NCI-H2171 (cell line): ENCODE measurements at places on chromosomes 5 and 9.
A peak's percentile ranks its signal among the peaks of the same experiment; 100 is the strongest.

DNA sequence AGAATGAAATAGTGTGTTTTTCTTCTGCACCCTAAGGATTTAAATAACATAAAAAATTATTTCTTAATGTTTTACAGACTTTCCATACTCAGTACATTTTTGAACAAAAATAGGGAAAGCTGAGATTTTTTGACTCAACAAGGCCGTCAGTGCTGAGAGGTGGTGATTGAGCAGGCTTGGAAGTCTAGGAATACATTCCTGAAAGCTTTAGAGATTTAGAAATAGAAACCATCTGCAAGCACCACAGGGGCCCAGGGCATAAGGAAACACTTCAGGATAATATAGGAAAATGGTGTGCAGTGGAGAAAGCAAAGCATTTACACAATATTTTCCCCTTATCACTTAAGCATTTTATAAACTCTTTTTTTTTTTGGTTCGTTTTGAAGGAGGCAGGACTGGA lies 5.2 kb downstream of the BASP1 start:
- peak; percentile 11 for DNase-seq

- DNase-seq, result no peak
These were observed 52.3 kb downstream of the PSD2 start for GRCh38 chr5:139847790-139848507.

- no peak for DNase-seq
These were observed 28.0 kb upstream of the IFNK start for GRCh38 chr9:27496135-27496504.

GRCh38 chr5:102832445-102832844 lies 77.3 kb downstream of the PAM start:
- no peak for DNase-seq

- DNase-seq, result no peak
These were observed 199.6 kb upstream of the DAB2 start for GRCh38 chr5:39624268-39624886.

- no peak for DNase-seq
These were observed 278.7 kb upstream of the ISL1 start for GRCh38 chr5:51104556-51104955.

DNA sequence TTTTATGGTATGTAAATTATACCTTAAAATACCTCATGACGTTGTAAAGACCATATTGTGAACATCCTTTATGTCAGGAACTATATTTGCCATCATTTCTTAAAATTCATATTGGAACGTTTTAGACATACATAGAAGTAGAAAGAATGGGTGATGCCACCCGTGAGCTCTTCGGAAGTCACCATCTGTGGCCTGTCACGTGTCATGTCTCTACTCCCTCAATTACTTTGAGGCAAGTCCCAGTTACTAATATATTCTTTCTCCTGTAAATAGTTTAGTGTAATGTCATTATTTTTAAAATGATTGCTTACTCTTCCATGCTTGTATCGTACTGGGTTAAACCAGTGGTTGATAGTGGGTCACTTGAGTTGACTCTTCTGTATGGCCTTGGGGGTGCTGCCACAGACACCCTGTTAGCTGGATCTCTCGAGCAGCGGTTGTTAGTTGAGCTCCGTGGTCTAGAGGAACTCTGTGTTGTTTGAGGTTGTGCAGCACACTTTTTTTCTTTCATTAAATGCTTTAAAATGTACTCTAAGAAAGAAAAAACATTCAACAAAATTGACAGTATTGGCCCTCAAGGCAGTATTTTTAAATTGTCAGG lies 66.2 kb downstream of the TRIO start:
- no peak for DNase-seq

GRCh38 chr5:9512457-9512856 lies 33.4 kb downstream of the SEMA5A start:
- DNase-seq, result no peak

GRCh38 chr5:149636861-149637246 lies 55.6 kb downstream of the ARHGEF37 start:
- DNase-seq, result no peak

DNA sequence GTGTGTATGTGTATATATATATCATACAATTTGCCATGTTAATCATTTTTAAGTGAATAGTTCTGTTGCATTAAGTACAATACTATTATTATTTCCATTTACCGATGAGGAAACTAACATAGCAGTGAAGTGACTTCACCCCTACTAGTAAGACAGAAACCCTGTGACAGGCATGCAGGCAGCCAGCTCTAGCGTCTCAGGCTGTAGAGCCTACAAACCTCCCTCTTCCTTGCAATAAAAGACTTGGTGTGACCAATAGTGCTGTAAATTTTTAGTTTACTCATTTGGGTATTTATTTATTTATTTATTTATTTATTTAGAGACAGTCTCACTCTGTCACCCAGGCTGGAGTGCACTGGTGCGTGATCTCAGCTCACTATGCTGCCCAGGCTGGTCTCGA lies 24.7 kb downstream of the FNBP1 start:
- DNase-seq, result no peak

- DNase-seq, result no peak
These were observed 185.0 kb downstream of the GAPVD1 start for GRCh38 chr9:125446561-125447094.

DNA sequence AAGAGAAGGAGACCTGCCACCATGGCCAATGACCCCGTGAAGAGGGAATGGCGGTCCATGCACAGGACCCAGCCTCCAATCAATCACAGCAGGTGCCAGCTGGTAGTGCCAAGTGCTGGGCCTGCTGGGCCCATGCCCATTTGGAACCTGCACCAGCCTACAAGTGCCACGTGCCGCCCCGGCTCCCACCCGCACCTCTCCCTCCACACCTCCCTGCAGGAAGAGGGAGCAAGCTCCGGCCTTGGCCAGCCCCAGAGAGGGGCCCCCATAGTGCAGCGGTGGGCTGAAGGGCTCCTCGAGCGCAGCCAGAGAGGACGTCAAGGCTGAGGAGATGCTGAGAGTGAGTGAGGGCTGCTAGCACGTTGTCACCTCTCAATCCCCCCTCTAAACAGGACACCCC lies 37.8 kb upstream of the NPR3 start:
- DNase-seq, result no peak

DNA sequence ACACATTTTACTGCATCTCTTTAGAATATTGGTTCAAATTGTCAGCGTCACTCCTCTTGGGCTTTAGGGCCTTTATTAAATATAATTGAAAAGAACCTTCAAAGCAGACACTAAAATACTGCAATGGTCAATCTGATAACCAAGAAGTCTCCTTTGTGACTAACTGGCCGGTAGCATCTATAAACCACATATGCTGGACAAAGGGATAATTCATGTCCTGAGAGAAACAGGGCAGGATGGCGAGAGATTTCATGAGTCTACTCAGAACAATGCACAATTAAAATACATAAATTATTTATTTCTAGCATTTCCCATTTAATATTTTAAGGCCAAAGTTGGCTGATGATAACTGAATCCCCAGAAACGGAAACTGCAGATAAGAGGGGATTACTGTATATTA lies 1083.4 kb upstream of the CDH18 start:
- DNase-seq, result no peak

DNA sequence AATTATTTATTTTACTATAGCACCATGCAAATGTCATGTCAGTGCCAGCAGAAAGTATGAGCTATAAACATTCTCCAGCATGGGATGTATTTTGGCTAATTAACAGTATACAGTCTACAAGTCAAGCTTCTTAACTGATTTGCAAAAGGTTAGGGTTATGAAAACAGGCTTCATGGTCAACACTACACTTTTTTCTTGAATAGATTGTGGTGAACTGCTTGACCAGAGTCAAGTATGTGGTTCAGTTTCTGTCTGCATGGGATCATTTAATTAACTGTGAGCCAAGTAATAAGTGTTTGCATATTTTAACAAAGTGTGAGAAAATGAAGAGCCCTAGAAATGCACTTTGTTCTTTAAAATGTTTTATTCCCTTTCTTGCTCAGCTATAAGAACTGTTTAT lies 14.5 kb upstream of the GNAQ start:
- no peak for DNase-seq

GRCh38 chr9:15239816-15240215 lies 67.2 kb downstream of the TTC39B start:
- no peak for DNase-seq

GRCh38 chr5:148497757-148498156 lies 114.0 kb downstream of the FBXO38 start:
- no peak for DNase-seq

- DNase-seq, result no peak
These were observed 785 bp upstream of the P4HA2 start for GRCh38 chr5:132228241-132229035.

- DNase-seq, result no peak
These were observed 14.6 kb upstream of the SETX start for GRCh38 chr9:132369421-132369820.

DNA sequence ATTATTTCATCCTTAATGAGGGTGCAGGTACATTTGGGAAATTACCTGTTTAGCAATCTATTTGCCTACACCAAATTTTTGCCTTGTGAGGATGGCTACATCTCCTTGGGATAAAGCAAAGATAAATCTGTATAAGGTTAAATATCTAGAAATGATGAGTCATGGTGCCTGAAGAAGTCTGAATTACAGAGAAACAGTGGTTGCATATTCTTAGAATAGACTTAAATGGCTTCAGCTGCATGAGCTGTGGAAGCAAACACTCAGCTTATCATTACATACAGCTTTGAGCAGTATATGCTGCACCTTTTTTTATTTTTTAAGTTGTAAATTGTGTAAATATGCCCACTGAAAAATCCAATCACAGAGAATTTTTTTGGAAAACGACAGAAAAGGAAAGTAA lies 153.5 kb downstream of the RAPGEF6 start:
- DNase-seq, result no peak

- no peak for DNase-seq
These were observed 147.1 kb downstream of the ENTREP1 start for GRCh38 chr9:69472101-69472620.

- peak; percentile 37 for DNase-seq
These were observed 1.7 kb downstream of the PTAR1 start for GRCh38 chr9:69757996-69758675.

- no peak for DNase-seq
These were observed 1178.6 kb upstream of the CDH10 start for GRCh38 chr5:25823330-25823873.

- DNase-seq, result no peak
These were observed 35.9 kb upstream of the ZFAND5 start for GRCh38 chr9:72400866-72401265.

DNA sequence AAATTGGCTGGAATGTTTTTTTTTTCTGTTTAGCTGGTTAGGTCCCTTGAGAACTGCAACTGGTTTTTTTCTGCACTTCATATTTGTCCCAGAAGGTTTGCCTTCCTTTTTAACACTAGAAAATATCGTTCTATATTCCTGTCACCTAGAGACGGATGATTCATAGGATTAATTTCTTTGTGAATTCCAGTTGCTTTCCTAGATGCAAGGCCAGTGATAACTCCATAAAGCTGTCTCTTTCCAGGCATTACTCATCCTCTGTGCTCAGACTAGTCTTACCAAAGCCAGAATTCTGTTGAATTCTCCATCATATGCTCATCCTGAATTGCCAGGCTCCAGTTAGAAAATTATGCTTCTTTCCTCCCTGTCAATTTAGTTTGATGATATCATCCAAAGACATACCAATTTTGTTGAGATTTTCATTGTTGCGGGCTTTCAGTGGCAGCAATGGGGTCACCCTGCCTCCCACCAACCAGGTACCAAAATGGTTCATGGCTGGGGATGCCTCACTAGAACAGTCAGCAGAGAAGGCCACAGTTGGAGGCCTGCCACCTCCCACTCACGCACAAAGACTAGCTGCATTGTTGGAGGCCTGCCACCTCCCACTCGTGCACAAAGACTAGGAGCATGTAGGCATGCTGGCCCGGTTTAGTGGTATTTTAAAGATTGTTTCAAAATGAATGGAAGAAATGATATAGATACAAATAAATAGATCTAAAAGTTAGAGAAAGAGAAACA lies 8.5 kb downstream of the BAAT start:
- no peak for DNase-seq

DNA sequence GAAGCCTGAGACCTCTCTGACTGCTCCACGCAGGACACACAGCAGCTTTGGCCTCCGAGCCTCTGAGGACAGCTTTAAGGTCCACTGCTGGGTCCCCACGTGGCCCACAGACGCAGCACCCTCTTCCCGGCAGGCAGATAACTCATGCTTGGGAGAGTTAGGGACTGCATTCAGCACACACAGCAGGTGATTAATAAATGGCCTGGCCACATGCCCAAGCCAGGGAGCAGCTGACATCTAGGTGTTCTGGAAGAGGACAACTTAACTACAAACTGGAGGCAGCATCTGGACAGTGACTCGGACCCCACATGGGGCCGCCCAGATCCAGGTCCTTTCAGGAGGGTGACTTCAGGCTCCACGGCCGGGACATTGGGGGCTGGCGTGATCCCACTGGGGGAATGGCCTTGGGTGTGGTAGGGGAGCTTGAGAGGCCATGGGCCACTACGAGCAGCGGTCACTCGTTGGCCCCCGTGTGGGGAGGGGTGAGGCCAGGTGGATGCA lies 11.3 kb downstream of the NINJ1 start:
- no peak for DNase-seq

DNA sequence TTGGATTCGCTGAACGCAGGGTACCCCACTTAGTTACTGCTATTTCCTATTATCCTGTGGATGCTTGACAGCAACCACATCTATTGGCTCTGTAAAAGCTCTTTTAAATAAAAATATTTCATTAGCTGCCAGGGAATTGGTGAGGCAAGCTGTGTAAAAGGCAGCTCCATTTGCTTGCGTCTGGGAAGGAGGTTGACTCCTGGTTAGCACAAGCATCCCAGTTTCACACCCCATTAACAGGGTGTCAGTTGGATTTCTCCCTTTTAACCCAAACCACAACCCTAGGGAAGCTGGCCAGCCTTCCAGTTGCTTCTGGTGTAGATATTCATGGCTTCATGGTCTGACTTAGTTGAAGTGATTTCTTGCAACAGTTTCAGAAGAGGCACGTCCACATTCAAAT lies 151.0 kb downstream of the GPBP1 start:
- DNase-seq, result no peak

GRCh38 chr5:65068410-65068809 lies 299.7 kb downstream of the CWC27 start:
- DNase-seq, result no peak

GRCh38 chr5:89303033-89303480 lies 420.1 kb upstream of the MEF2C start:
- no peak for DNase-seq

DNA sequence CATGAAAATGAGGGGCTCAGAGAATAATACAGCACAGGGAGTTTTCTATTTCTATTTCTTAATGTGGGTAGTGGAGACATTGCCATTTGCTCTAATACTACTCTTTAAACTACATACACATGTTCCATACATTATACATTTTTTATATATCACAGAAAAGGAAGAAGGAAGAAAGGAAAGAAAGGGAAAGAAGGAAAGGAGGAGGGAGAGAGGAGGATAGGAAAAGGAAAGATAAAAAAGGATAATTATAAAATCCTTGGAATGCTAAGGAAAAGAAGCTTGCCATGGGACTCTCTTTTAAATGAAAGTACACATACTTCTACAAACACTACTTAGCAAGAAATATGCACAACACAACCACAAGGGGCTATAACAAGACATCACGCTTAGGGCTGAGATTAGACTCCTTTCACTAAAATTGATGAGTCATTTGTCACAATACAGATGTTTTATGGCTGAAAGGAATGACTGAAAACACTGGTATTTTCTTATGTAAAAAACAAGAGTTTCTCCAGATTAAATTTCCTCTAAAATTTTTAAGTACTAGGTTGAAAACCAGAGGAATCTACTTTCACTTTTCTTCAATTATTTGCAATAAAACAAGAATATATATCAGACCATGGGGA lies 219.8 kb downstream of the ARL15 start:
- no peak for DNase-seq

GRCh38 chr5:55146543-55147151 lies 13.3 kb upstream of the GPX8 start:
- peak; percentile 81 for DNase-seq

- no peak for DNase-seq
These were observed 161.6 kb upstream of the DMRTA1 start for GRCh38 chr9:22285066-22285465.
